Stimulated activated CD4-positive, alpha-beta T cell treated with anti-CD3 and anti-CD28 coated beads, TNF-alpha, amount 100 ng/mL, for 1 hour (primary cell): ENCODE measurements at places on chromosomes 12 and 14.

DNA sequence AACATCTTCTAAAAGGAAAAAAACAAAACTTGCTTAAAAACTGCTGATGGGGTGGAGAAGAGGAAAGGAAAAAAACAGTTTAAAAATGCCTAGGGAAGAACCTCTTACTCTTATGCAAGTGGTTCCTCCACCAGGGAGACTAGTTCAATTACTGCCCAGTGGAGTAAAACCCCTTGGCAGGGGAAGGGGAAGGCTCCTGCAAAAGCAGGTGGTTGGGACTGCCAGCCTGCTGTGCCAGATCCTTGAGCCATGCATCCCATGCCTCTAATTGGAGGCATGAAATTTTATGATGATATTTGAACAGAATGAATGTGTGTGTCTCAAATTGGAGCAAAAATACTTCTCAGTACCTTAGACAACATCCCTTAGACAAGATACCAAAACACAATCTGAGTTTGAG, 118.8 kb downstream of the FSCB start:
- no peak for DNase-seq

DNA sequence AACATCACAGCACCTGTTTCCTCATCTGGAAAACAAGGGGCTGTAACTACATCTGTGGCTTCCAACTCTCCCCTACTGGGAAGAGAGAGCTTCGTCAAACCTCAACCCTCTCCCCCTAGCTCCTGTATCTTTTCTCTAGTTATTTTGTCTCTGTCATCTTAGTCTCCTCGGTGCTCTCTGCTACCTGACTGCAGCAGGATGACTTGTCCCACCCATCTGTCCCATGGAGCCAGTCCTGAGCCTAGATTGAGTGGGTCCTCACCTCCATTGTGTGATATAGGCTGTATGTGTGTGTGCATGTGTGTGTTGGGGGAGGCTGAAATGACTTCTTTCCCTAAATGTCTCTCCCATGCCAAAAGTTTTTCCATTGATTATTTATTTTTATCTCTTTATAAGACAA, 177.3 kb downstream of the EMP1 start:
- no peak for DNase-seq

DNA sequence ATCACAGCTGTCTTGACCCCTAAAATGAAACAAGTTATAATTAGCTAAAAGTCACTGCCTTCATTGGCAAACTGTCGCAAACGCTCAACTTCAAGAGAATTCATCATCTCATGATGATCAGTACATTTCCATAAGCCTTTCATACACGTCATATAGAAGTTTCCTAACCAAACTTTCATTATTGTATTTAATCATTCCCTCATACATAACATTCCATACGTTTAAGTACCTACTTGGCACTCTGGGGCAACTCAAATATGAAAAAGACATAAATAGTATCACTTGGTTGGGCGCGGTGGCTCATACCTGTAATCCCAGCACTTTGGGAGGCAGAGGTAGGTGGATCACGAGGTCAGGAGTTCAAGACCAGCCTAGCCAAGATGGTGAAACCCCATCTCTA, 12.4 kb upstream of the PPP2R5E start:
- no peak for DNase-seq

DNA sequence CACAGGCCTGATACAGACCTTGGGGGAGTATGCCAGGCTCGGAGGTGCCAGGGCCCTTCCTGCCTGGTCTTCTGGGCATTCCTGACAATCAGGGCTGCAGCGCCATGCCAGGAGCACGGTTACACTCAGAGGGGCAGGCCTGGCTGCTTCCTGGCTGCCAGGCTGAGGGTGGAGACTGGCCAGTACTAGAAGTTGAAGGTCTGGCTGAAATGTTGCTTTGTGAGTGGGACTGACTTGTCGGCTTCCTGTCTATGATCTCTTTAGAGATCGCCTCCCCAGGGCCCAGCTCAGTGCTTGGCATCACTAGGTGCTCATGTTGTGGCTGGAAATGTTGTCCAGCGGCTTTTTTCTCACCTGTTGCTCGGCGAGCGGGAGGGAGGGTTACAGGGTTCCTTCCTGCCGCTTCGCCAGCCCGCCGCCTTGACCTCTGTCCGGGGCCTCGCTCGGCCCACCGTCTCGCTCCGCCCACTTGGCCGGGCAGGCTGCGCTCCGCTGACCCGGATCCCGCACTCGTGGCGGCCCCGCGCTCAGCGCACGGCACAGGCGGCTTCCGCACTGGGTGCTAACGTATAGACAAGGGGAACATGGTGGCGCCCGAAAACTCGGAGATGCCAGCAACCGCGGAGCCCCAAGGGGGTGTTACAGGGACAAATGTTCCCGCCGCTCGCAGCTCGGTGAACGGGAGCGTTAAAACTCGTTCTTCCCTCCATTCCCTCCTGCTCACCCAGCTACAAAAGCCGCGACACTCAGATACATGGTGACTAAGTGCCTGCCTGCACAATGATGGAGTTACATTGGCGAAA, 32.6 kb downstream of the PAPLN start:
- DNase-seq: no peak

- no peak for DNase-seq
These were observed 1.6 kb downstream of the MMP14 start for GRCh38 chr14:22837750-22838538.

- DNase-seq: no peak
These were observed 1334.4 kb upstream of the FLRT2 start for GRCh38 chr14:84195514-84195913.

- DNase-seq: no peak
These were observed 79.7 kb downstream of the FGD4 start for GRCh38 chr12:32478858-32479725.

- DNase-seq: no peak
These were observed 22.4 kb upstream of the GALNT16 start for GRCh38 chr14:69237584-69237983.

DNA sequence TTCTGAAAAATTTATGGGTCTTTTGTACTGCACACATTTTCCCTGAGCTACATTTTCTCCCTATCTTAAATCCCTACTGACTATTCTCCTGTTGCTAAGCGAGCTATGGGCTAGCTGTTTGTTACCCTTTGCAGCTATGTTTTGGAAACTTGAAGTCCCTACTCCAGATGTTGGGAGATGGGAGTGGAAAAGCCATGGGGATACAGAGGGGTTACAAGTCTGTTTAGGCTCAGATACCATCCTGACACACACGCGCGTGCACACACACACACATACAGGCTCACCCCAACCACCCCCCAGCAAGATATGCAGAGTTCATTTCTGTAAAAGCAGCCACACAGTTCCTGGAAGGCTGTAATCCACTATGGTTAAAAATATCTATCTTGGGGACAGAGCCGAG, 15.8 kb downstream of the ATP5MC2 start:
- no peak for DNase-seq

DNA sequence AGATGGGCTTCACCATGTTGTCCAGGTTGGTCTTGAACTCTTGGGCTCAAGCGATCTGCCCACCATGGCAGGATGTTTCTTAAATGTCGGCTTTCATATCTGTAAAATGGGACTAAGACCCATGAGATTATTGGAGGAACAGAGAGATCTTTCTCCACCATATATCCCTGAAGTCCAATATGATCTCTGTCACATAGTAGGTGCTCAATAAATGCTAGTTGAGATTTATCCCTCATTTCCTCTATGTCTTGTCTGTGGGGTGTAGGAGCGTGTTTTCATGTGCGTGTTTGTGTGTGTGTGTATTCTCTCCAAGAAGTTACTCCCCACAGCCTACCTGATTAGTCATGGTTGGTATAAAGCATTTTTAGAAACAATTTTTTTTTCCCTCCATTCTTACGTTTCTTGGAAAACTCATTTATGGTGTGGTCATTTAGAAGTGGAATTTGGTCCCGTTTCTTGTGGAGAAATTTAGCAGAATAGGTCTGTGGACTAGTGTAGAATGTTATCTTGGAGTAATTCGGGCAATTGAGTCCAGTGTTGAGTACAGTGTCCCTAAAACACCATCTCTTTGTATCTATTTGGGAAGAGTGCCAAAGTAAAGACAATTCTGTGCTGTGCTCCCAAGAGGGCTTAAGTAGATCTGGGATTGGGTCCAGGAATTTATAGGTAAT, 4.3 kb downstream of the STRAP start:
- no peak for DNase-seq

GRCh38 chr14:51576117-51576430, 75.6 kb upstream of the FRMD6 start:
- no peak for DNase-seq

DNA sequence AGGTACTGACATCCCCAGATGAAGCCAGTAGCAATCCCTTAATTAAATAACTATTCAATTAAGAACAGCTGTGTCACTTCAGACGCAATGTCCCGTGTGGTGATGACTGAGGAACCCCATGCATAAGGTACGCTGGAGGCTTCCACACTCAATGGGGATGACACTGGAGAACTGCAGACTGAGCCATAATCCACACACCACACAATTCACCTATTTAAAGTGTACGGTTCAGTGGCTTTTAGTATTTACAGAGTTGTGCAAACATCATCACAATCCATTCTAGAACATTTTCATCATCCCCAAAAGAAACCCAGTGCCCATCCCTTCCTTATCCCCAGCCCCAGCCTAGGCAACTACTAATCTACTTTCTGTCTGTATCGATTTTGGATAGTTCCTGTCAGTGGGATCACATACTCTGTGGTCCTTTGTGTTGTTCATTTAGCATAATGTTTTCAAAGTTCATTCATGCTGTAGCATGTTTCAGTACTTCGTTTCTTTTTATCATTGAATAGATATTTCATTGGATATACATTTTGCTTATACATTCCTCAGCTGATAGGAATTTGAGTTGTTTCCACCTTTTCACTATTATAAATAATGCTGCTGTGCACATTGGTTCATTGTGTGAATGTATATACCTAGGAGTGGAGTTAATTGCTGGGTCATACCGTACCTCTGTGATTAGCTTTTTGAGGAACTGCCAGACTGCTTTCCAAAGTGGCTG, 61.1 kb downstream of the NINJ2 start:
- no peak for DNase-seq

DNA sequence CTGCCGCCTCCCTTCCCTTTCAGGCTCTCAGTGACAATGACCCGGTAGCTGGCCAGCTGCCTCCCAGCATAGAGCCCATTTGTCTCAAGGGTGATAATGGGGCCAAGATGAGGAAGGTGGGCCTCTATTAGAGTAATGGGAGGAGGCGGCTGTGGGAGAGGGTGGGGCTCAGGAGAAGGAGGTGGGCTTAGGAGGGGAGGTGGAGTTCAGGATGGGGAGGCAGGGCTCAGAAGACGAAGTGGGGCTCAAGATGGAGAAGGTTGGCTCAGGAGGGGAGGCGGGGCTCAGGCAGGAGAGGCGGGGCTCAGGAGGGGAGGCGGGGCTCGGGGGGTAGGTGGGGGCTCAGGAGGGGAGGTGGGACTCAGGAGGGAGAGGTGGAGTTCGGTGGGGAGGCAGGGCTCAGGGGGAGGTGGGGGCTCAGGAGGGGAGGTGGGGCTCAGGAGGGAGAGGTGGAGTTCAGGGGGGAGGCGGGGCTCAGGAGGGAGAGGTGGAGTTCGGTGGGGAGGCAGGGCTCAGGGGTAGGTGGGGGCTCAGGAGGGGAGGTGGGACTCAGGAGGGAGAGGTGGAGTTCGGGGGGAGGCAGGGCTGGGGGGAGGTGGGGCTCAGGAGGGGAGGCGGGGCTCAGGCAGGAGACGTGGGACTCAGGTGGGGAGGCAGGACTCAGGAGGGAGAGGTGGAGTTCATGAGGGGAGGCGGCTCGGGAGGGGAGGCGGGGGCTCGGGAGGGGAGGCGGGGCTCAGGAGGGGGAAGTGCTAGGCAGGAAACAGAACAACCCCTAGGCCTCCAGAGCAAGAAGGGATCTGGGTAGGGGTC, 36.8 kb downstream of the IQSEC3 start:
- no peak for DNase-seq

DNA sequence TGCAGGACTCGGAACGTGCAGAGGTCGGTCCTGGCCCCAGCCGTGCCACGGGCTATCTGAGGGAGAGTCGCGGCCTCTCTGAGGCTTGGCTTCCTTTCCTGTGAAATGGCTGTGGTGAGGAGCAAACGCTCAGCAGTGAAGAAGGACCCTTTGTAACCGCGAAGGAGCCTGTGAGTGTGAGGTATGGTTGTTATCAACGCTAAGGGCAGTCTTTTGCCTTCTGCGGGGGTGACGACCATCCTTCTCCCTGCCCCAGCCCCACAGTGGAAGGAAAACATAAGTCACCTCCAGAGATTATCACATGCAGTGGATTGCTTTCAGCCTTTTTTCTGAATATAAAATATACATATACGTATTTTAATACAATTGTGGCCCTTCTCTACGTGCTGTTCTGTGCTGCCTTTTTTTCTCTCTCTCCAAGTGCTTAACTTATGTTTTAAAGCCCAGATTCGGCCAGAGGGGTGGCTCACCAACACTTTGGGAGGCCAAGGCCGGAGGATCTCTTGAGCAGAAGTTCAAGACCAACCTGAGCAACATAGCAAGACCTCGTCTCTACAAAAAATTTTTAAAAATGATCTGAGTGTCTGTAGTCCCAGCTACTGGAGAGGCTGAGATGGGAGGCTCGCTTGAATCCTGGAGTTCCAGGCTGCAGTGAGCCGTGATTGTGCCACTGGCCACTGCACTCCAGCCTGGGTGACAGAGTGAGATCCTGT, 17.4 kb downstream of the TAMALIN start:
- DNase-seq: no peak

DNA sequence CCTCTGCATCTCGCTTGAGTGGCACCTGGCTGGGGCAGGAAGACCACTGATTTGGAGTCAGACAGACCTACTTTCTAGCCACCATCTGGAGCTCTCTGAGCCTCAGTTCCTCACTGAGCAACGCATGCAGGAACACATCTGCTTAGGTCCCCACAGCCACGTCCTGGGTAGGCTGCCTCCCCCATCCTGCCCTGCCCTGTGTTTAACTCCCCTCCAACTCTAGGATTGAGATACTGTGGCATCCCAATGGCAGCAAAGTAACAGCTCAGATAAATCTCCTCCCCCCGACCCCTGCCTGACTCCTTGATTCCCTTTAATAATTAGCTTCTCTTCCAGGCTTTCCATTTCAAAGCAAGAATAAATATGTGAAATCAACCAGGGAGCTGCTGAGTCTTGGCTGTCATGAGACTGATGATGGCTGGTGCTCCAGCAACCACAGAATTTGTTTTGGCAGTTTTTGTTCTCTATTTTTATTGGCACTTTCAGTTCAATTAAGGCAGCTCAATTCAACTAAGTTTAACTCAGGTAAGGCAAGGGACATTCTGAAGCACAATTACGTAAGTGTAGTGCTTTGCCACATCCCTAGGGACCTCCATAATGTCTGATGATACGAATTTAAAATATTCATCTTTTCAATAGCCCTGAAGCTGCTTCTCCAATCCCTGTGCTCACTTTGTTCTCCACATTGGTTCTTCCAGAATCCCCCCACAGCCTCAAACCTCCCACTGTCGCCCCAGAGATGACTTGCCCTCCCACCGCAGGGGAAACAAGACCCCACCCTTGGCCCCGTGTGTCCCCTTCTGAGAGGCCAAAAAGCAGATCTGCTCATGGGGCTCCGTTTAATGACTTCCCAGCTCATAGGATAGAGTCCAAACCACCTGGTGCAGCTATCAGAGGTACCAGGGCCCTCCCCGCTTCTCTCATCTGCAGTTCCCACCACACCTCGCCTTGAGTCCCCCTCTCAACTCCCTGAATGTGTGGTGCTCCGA, 58.2 kb downstream of the ESR2 start:
- no peak for DNase-seq
